ENCODE measurements at places on chromosomes 12 and 14.

DNA sequence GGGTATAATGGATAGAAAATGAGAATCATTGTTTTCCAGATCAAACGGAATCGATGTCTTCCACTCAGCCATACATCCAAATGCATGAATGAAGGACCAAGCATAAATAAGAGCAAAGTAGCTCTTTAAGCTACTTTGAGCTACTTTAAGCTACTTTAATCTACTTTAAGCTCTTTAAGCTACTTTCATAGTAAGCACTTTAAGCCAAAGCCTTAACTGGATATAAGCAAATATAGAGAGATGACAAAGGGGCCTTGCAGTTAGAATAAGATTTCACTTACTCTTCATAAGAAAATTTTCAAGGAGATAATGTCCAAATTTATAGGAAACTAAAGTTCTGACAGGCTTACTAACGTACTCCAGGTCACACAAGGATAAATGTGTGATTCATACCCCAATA lies 355.6 kb upstream of the KITLG start:
- no peak for DNase-seq

- DNase-seq = no peak
Observed at GRCh38 chr12:122471324-122472226, 29.2 kb downstream of the ZCCHC8 start.

GRCh38 chr12:62146318-62146717 lies 113.9 kb upstream of the USP15 start:
- DNase-seq = no peak

DNA sequence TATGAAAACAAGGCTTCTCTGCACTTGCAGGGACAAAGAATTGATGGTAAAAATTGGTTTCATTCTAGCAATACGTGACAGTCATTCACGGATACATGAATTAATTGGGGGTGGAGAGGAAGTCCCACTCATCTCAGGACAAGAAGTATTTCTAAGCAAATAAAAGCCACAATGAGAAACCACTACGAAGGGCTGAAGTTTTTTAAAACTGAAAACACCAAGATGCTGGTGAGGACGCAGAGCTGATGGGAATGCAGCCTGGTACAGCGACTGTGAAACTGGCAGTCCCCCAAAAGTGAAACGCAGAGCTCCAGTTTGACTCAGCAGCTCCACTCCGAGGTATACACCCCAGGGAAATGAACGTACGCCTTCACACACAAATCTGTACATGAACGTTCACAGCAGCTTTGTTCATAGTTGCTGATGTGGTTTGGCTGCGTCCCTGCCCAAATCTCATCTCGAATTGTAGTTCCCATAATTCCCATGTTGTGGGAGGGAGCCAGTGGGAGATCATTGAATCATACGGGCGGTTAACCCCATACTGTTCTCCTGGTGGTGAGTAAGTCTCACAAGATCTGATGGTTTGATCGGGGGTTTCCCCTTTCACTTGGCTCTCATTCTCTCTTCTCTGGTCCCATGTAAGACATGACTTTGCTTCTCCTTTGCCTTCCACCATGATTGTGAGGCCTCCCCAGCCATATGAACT lies 89.0 kb downstream of the SCARB1 start:
- DNase-seq = no peak

DNA sequence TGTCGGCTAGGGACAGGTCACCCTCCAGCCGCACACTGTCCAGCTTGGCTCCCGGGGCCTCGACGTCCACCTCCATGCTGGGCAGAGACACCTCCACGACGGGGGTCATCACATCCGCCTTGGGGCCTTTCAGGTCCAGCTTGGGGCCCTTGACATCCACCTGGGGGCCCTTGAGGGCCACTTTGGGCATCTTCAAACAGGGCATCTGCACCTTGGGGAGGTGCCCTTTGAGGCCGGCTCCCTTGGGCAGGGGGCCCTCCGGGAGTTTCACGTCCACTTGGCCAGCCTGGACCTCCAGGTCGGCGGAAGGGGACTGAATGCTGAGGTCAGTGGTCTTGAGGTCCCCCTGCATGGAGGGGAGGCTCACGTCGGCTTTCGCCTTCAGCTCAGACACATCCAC lies 17.9 kb downstream of the PLD4 start:
- no peak for DNase-seq

GRCh38 chr14:28765831-28766468 lies 637 bp upstream of the FOXG1 start:
- DNase-seq = no peak

DNA sequence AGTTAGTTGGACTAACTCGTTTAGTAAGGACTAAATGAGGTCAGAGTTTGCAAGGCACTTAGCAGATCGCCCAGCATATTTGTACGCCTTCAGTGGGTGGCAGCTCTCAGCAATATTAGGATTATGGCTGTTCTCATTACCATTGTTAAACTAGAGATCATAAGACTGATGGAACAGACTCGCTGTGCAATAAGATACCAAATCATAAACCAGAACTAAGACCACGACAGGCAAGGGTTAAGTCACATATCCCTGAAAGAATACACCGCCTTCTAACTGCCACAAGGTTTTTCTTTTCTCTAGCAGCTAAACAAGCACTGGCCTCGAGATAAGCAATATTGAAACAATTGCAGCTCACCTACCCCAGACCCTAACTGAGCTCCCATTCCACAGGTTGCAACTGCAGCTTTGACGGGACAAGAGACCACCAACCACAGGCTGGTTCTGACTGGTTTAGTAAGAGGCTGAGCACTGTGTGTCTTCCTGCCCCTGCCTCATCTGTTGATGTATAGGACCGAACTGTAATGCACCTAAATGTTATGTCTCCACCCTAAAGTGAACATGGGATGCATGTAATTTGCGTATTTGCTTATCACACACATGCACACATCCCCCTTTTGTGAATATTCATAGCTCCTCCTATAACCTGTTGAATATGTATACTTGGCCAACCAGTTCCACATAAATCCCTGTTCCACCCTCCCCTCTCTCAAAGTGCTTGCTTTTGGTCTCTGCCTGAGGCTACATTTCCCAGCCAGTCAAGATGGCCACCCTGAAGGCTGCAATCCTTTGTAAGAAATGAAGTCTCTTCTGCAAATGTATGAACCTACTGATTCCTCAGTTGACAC lies 153.2 kb downstream of the CALM1 start:
- DNase-seq = no peak

GRCh38 chr14:89093083-89093730 lies 268.8 kb downstream of the TTC8 start:
- no peak for DNase-seq

DNA sequence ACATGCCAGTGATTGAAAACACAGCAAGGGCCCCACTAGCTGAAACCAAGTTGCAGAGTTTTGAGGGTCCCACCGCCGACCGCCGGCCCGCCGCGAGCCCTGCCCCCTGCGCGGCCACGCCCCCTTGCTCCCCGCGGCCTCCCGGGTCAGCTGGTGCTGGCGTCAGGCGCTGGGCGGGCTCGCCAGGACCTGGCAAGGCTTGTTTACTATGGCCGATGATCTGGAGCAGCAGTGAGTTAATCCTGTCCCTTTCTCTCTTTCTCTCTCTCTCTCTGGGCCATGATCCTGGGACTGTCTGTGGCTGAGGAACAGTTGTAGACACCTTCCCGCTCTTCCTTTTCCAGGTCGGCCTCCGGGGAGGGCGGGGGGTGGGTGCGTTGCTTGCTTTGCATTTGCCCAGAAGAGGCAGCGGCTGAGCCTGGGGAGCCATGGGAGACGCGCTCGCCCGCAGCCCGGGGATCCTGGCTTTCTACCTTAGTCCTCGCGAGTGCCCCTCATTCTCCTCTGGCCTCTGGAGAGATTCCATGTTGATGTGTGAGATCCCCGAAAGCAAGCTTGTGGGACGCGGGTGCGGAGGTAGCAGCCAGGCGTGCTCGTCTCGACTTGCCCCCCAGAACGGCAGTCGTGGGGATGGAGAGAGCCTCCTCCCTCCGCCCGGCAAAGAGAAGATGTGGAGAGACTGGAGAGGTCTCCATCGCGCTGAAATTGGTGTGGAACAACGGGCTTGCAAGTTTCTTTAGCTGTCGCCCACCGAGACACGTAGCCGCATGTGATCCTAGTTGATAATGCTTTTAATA lies at the start of gene ABHD4:
Gene ABHD4 (plus strand): TSS at position 202 of the 797 bp plus-strand sequence. CDS start 7 bp downstream, at position 209.
- DNase-seq = peak; percentile 40

DNA sequence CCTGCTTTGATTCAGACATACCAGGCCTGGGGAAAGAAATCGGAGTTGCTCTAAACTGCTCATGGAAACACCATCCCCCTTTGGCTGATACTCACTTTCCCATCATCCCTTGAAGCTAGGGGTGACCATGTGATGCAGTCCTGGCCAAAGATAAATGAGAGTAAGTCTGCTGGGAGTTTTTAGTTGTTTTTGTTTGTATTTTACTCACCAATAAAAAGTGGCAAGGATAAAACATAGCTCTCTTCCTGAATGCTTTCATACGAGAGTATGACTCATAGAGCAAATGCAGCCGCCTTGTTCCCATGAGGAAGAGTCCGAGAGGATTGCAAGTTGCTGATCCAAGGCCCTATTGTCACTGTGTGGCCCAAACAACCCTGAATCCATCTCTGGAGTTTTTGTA lies 126.4 kb upstream of the TMEM132C start:
- no peak for DNase-seq
